Activated CD4-positive, alpha-beta T cell treated with anti-CD3 and anti-CD28 coated beads, Interleukin-2, amount 10 ng/mL, durations not matched to agents 24 days and 14 days (primary cell): ENCODE measurements at places on chromosomes 3 and 15. TPM values are rescaled to one million over a fixed set of nuclear protein-coding genes. Genes with fewer than 3 reads are reported as not detected.

- H3K36me3 ChIP-seq = no peaks in the 10 kb centered on the region
- no peaks in the 10 kb centered on the region for H3K4me1 ChIP-seq
- H3K27me3 ChIP-seq = peaks cover 21% of the 10 kb centered on the region
- no peak for DNase-seq
Observed at GRCh38 chr3:169836942-169837275, 24.2 kb upstream of the LRRC34 start.

- peaks cover 8% of the 10 kb centered on the region for H3K27me3 ChIP-seq
- no peak for DNase-seq
- no peaks in the 10 kb centered on the region for H3K36me3 ChIP-seq
- no peak overlapping the region for H3K4me3 ChIP-seq
Observed at GRCh38 chr15:78197632-78198031, 36.7 kb downstream of the ACSBG1 start.

- no peak overlapping the region for H3K27ac ChIP-seq
- H3K27me3 ChIP-seq = peaks cover 33% of the 10 kb centered on the region
- no peaks in the 10 kb centered on the region for H3K4me1 ChIP-seq
- no peaks in the 10 kb centered on the region for H3K36me3 ChIP-seq
Observed at GRCh38 chr3:44029100-44029499, 212.6 kb upstream of the TOPAZ1 start.

DNA sequence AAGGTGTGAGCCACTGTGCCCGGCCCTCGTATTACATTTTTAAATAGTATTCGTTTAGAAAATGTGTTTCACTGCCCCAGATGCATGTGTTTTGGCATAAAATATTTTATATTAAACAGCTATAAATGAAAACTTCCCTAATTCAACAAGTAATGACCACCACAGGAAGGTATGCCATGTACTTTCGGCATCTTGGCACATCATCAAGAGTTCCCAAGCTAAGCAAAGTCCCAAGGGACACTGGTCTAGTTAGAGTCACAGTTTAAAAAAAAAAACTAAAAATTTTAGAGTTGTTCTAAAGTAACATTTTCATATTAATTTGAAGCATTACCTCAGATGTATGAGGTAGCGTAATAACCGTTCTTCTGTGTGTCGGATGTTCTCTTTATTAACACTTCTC lies 15.6 kb upstream of the ARPP19 start:
- H3K27me3 ChIP-seq = no peaks in the 10 kb centered on the region
- no peak overlapping the region for H3K27ac ChIP-seq
- peaks cover 20% of the 10 kb centered on the region for H3K36me3 ChIP-seq
- no peak overlapping the region for H3K4me3 ChIP-seq
- no peaks in the 10 kb centered on the region for H3K4me1 ChIP-seq
- DNase-seq = no peak

- H3K27ac ChIP-seq = no peak overlapping the region
- peaks cover 2% of the 10 kb centered on the region for H3K27me3 ChIP-seq
- H3K4me1 ChIP-seq = no peaks in the 10 kb centered on the region
- no peak overlapping the region for H3K4me3 ChIP-seq
Observed at GRCh38 chr3:134590766-134591165, 60.1 kb downstream of the KY start.

DNA sequence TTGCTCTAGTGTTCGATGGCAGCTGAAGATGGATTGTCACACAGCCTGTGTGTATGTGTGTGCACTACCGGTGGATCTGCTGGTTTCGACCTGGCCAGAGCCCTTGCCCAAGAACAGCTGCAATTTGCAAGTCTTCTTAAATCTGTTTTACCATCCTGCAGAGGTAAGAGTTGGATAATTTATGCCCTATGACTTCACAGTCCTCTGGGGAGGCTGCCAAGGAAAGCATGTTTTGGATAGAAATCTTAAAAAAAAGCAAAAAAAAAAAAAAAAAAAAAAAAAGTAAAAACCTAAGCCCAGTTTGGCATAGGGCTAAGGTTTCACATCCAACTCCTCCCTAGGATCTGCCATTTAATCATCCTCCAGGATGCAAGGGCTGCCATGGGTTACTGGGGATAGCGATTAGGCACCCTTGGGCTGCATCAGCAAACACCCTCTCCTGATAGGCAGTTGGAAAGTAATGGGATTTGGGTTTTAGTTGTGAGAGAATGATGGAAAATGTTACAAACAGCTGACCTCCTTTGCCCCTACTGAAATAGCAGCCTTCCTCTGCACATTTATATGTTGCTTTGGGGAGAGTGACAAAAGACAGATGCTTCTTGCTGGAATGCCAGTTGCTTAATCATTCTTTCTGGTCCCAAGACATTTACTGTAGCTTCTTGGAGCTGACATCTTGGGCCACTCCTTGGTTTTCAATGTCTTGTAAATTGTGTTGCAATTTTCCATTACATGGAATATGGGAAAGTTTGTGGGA lies 35.4 kb downstream of the CD200R1L start:
- H3K36me3 ChIP-seq = no peaks in the 10 kb centered on the region
- no peak overlapping the region for H3K4me3 ChIP-seq
- no peak for DNase-seq
- peaks cover 5% of the 10 kb centered on the region for H3K27me3 ChIP-seq

The IDH3A gene
- total RNA-seq = 165 and 169 TPM in 2 replicates

DNA sequence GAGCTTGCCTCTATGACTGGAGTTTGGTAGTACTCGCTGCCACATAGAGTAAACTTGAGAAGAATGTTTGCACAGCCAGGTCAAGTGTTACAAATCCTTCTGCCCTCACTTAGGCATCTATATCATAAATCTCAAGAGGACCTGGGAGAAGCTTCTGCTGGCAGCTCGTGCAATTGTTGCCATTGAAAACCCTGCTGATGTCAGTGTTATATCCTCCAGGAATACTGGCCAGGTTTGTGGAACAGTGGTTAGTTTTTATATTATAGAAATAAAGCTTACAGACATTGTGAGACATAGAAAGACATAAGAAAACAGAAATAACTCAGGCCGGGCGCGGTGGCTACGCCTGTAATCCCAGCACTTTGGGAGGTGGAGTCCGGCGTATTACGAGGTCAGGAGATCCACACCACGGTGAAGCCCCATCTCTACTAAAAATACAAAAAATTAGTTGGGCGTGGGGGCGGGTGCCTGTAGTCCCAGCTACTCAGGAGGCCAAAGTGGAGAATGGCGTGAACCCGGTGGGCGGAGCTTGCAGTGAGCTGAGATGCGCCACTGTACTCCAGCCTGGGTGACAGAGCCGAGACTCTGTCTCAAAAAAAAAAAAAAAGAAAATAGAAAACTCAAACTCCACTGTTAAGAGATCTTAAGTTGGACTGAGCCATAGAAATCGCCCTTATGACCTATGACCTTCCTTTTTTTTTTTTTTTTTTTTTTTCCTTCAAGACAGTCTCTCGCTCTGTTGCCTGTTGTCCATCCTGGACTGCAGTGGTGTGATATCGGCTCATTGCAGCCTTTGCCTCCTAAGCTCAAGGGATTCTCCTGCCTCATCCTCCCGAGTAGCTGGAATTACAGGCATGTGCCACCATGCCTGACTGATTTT lies 2.2 kb downstream of the RPSA start:
- peaks cover 70% of the 10 kb centered on the region for H3K36me3 ChIP-seq
- peak overlapping the region; percentile 92 for H3K4me3 ChIP-seq
- peaks cover 43% of the 10 kb centered on the region for H3K4me1 ChIP-seq
- H3K27ac ChIP-seq = peak overlapping the region; percentile 99

- peaks cover 35% of the 10 kb centered on the region for H3K36me3 ChIP-seq
- DNase-seq = no peak
- no peak overlapping the region for H3K27ac ChIP-seq
- H3K4me3 ChIP-seq = no peak overlapping the region
- no peaks in the 10 kb centered on the region for H3K4me1 ChIP-seq
Observed at GRCh38 chr3:184927796-184928315, 115.9 kb downstream of the VPS8 start.

DNA sequence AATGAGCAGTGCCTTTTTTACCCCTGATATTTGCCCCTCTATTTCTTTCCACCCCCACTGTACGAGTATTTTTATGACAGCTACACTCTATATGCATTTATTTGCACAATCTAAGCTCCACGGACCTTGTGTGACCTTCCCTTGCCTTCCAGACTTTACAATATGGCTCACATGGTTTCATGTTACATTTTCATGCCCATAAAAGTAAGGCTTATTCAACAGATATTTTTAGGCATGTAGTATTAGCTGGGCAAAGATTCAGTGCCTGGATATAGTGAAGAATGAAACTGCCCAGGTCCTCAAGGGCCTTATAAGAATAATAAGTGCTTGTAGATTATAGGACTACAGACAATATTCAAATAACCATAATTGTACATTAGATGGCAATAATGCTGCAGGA lies 481.9 kb upstream of the CNTN4 start:
- H3K36me3 ChIP-seq = no peaks in the 10 kb centered on the region
- no peaks in the 10 kb centered on the region for H3K4me1 ChIP-seq
- H3K27ac ChIP-seq = no peak overlapping the region
- H3K27me3 ChIP-seq = no peaks in the 10 kb centered on the region
- DNase-seq = no peak
- no peak overlapping the region for H3K4me3 ChIP-seq
